RWPE2 (cell line): ENCODE measurements at places on chromosomes 16 and 17.

- no peak for DNase-seq
These were observed 221.0 kb upstream of the HS3ST3A1 start for GRCh38 chr17:13822700-13823099.

DNA sequence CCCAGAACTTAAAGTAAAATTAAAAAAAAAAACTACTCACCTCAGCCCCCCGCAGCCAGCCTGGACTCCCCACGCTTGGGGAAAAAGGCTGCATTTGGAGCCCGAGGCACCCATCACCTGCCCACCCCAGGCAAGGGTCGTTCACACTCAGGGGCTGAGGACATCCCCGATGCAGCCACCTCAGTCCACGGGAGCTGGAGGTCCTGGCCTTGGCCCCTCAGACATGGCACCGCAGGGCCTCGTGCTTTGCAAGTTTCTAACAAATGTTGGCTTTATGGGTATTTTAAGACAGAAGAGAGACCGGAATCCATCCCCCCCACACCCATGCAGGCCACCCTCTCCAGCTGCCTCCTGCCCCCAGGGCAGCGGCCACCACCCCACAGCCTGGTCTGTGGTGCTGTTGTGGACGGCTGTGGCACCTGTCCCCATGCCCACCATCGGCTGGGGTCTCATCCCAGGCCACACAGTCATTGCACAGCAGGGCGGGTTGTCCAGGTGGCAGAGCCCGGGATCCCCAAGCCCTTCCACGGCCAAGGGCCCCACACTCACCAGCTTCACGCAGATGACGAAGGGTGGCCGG, 116.4 kb upstream of the ZNF750 start:
- no peak for DNase-seq

GRCh38 chr17:58046239-58047094, 36.8 kb upstream of the DYNLL2 start:
- no peak for DNase-seq

DNA sequence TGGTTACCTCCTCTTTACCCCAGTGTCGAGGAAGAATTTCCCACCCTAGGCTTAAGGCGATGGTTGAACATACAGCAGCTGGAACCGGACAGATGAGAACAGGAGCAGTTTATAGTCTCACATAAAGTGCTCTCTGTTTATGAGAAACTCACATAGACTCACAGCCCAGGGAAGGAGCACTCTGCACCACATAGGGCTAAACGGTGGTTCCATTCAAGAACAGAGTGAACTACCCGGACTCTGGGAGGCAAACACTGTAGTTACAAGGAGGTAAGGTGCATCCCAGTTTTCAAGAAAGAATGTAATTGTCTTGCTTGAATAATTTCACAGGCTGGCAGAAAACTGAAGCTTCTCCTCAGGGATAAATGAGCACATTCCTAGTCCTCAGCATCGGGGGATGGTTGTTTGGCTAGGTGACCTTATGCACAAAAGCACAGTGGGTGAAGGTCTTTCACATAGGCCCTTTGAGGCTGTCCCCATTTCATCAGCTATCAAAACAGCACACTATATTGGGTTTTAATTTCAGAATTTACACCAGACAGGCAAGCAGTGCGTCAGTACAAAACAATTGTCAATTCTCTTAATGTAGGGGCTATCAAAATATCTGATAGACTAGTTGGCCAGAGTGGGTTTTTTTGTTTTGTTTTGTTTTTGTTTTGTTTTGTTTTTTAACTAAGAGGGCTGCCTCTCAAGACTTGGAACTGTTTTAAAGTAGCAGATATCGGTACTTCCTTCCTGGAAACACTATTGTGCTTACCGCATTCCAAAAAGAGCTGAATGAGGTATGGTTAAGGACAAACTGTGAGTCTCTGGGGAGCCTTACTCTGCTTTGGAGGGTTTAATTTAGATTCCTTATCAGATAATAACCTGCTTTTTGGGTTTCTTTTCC, 918.1 kb upstream of the CDH8 start:
- no peak for DNase-seq

- DNase-seq: peak; percentile 79
These were observed at the start of gene ADCY7 for GRCh38 chr16:50266337-50267091. Gene ADCY7 (plus strand): TSS chr16:50266551. CDS start chr16:50288180, 21,629 bp downstream.

DNA sequence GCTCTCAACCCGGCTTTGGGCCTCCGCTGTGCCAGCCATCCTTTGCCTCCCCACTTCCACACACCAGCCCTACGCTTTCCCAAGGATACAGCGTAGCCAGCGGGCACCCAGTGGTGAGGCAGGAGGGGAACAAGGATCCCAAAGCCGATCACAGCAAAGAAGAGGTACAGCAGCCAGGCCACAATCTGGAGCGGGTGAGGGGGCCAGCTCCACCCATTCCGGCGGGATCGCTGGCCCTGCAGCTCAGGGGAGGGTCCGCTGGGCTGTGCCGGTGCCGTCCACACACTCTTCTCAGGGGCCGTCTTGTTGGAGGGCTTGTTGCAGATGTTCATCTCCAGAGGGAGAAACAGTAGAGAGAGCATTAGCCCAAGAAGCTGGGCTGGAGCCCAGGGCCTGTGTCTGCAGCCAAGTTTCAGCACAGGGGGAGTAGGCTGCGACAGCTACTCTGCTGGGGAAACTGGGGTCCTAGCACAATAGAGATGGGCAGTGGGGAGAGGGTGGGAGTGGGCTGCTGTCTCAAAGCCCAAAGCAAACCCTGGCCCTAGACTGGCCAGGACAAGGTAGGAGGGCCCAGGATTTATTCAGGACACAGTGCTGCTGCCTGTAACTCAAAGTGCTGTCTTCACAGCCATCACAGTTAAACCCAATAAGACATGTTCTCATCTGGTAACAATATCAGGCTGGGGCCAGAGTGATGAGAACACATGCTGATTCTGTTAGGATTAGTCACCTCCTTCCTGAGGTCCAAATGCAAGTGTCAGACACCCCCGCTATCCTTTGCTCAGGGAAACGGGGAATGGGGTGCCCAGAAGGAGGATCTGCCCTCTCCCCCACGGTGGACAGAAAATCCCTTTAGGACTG, 9.9 kb downstream of the ZDHHC1 start:
- no peak for DNase-seq

DNA sequence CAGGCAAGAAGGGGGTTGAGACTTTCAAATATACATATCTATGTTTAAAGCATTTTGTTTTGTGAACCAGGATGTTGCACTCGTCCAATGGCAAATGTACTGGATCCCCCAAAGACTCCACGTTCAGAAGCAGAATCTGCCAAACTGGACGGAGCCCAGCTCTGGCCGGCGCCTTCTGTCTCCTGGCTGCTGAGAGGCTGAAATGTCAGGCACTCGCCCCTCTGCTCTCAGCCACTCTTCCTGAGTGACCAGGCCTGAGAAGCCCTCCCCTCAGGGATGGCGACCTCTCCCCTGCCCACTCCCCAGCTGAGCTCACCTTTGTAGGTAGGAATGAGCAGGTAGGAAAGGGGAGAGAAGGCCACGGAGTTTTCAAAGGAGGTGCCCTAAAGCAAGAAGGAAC, 187.5 kb upstream of the FOXF1 start:
- DNase-seq: no peak

- no peak for DNase-seq
These were observed 84.6 kb downstream of the RMI2 start for GRCh38 chr16:11429823-11430222.

GRCh38 chr17:44317545-44317944, 7.1 kb downstream of the SLC25A39 start:
- DNase-seq: no peak

DNA sequence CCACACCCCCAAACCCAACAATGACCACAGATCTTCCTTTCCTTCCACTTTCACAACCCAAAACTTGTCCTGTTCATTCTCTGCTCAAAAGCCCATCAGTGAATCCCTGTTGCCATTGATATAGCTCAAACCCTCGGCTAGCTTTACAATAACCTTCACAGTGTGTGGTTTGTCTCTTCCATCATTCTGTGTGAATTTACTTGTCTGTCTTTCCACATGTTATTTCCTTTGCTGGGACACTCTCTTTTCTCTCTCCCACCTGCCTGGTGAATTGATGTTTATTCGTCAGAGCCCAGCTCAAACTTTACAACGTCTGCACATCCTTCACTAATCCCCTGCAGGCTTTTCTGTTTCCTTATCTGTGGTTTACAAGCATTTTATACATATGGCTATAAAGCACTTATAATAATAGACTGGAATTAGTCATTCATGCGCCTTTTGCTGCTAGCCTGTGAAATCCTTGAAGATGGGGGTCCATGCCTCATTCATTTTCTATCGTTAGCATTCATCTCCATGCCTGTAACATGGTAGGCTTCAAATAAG, 114.4 kb downstream of the CDH13 start:
- no peak for DNase-seq

GRCh38 chr16:8645831-8646230, 24.3 kb downstream of the METTL22 start:
- peak; percentile 77 for DNase-seq

GRCh38 chr16:23298290-23298915, 3.7 kb upstream of the SCNN1B start:
- no peak for DNase-seq
